ENCODE measurements at places on chromosomes 11 and 22.

GRCh38 chr11:17538054-17538453 is 6.2 kb downstream of the USH1C start:
- DNase-seq = no peak

- DNase-seq = no peak
Observed at GRCh38 chr11:96095884-96096303, 172.0 kb upstream of the MTMR2 start.

DNA sequence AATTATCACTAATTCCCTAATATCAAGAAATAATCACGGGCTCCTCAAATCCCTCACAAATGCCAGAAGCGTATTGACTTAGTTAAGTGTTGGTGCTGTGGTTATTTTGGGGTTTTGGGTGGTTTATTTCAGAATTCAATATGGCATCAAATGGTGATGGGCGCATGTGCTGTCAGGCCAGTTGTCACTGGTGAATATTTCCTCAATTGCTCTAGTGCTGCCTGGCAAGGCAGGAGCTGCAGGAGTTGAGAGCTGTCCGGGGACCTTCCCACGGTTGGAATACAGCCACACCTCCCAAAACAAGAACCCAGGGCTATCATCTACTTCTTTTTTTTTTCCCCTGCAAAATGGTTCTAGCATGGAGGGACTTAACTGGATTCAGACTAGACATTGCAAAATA is 10.3 kb downstream of the IGLL5 start:
- no peak for DNase-seq

DNA sequence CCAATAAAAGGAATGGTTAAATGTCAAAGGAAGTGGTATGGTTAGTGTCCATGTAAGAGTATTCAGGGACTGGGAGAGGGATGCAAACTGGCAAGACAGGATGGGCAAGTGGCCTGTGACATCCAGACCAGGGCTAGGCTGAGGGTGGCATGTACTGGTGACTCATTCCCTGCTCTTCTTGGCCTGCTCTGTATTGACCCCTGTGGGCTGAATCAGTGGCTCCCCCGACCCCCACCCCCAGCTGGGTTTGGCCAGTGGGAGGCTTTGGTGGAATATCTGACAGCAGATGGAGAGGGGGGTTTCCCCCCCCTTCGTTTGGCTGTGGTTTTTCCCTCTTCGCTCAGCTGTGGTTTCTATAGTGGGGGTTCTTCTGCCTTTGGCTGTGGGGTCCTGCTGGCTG is 87.7 kb downstream of the CSNK2A3 start:
- no peak for DNase-seq
